Osteocyte (in vitro differentiated cells): ENCODE measurements at places on chromosomes 4 and X.
A peak's percentile ranks its signal among the peaks of the same experiment; 100 is the strongest.

GRCh38 chr4:149489321-149489720 lies 326.3 kb downstream of the IQCM start:
- H3K27me3 ChIP-seq = peaks cover 3% of the 10 kb centered on the region
- no peak for DNase-seq
- no peaks in the 10 kb centered on the region for H3K4me1 ChIP-seq
- H3K36me3 ChIP-seq = no peaks in the 10 kb centered on the region
- H3K27ac ChIP-seq = no peak overlapping the region
- H3K4me3 ChIP-seq = no peak overlapping the region

DNA sequence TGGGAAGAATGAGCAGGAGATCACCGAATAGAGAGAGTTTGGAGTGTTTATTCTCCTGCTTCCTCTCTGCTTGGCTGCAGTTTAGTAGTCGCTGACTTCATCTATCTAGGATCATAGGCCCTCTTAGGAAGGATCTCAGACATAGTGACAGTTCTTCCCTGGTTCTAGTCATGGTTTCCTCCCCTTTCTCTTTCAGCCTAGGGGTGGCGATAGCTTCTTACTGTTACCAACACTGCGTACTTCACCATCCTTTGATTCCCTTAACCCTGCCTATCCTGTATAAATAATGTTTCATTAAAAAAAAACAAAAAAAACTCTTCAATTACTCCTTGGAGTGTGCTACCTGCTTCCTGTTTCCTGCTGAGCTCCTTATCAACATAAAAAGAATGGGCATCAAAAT lies 103.8 kb downstream of the DDX53 start:
- DNase-seq = no peak
- no peak overlapping the region for H3K4me3 ChIP-seq
- H3K4me1 ChIP-seq = no peaks in the 10 kb centered on the region

- no peaks in the 10 kb centered on the region for H3K27me3 ChIP-seq
- DNase-seq = no peak
- H3K4me1 ChIP-seq = peaks cover 6% of the 10 kb centered on the region
- no peak overlapping the region for H3K4me3 ChIP-seq
- H3K36me3 ChIP-seq = peaks cover 13% of the 10 kb centered on the region
- H3K27ac ChIP-seq = no peak overlapping the region
These were observed 37.6 kb upstream of the CXCL6 start for GRCh38 chr4:73798842-73799241.

DNA sequence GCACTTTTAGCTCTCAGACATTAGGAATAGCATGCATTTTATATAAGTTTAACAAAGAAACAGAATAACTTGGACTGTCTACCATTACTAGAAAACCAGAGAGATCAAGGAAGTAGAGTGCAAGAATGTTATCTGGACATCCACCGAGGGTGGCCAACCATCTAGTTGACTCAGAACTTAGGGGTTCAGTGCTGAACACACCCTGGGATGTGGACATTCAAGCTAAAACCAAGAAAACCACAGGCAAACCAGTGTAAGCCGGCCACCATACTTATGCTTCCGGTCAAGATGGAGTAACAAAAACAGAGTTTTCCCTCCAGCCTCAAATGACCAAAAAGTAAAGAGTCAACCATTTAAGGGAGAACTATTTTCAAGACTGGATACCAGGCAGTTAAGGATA lies 181.4 kb upstream of the MXRA5 start:
- no peaks in the 10 kb centered on the region for H3K36me3 ChIP-seq
- no peak overlapping the region for H3K27ac ChIP-seq
- H3K4me1 ChIP-seq = no peaks in the 10 kb centered on the region

DNA sequence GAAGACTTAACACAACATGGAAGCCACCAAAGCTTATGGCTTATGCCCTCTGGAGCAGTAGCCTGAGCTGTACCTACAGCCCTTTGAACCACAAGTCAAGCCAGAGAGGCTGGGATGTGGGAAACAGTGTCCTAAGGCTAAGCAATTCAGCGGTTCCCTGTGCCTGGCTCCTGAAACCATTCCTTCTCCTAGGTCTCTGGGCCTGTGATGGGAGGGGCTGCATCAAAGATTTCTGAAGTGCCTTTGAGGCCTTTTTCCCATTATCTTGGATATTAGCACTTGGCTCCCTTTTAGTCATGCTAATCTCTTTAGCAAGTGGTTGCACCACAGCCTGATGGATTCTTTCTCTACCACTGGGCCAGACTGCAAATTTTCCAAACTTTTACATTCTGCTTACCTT lies 140.5 kb upstream of the NUDT10 start:
- no peaks in the 10 kb centered on the region for H3K27me3 ChIP-seq
- no peak for DNase-seq
- no peak overlapping the region for H3K4me3 ChIP-seq
- no peaks in the 10 kb centered on the region for H3K36me3 ChIP-seq
- no peak overlapping the region for H3K27ac ChIP-seq

- DNase-seq = no peak
- H3K4me1 ChIP-seq = peaks cover 26% of the 10 kb centered on the region
- peak overlapping the region; percentile 80 for H3K27ac ChIP-seq
These were observed 40.2 kb downstream of the ATP10D start for GRCh38 chr4:47525154-47525819.

GRCh38 chrX:110665223-110666002 lies 130.2 kb downstream of the CHRDL1 start:
- H3K27me3 ChIP-seq = peaks cover 6% of the 10 kb centered on the region
- no peak overlapping the region for H3K4me3 ChIP-seq
- H3K36me3 ChIP-seq = no peaks in the 10 kb centered on the region
- no peak for DNase-seq
- H3K27ac ChIP-seq = no peak overlapping the region

DNA sequence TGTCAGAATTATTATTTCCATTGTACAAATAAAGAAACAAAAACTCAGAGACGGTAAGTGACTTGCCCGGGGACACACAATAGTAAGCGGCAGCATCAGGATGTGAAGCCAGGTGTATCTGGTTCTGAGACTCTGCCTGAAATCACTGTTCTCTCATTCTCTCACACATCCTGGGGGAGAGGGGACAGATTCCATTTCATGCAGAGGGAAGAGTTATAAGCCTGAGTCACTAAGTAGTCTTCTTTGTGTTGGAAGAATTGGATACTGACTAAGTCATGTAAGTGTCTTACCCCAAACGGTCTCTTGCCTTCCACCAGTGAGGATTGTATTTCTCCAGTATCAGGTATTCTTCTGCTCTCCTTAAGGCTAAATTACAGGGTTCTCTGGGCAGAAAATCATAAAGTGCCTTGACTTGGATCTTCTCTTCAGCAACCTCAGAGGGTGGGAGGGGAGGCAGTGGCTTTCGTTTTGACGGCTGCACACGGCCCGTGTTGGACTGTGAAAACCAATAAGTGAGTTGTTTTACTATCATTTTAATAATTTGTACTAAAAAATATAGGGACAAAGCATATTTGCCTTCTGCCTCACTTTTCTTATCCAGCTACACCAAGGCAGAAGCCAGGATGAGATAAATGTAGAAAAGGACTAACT lies 21.9 kb downstream of the TXK start:
- H3K27me3 ChIP-seq = peaks cover 11% of the 10 kb centered on the region
- no peak overlapping the region for H3K27ac ChIP-seq
- peaks cover 1% of the 10 kb centered on the region for H3K4me1 ChIP-seq
- no peak for DNase-seq
- H3K4me3 ChIP-seq = no peak overlapping the region

DNA sequence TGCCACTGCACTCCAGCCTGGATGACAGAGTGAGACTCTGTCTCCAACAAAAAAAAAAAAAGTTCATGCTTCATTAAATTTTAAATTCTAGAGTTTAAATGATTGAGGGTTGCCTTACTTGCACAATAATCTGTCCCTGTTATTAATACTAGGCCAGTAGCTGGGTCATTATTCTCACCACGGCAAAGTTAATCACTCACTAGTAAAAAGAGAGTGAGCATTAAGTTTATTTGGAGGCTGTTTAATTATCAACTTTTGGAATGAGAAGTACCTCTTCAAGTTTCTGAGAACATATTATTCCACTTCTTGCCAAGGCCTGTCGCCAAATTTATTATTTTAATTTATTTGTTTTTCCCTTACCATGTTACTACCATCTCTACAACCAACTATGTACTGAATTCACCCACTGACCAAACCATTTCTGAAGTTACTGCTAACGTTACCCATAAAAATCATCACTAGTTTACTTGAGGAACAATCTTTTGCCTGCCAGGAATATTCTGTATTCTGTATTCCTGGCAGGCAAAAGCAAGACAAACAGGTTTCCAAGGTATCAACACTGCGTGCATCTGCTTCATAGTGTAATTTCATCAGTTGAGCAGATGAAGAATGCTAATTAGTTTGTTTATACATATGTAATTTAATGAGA lies 26.5 kb downstream of the GUCY1A1 start:
- H3K4me3 ChIP-seq = no peak overlapping the region
- no peak overlapping the region for H3K27ac ChIP-seq
- peaks cover 14% of the 10 kb centered on the region for H3K36me3 ChIP-seq

DNA sequence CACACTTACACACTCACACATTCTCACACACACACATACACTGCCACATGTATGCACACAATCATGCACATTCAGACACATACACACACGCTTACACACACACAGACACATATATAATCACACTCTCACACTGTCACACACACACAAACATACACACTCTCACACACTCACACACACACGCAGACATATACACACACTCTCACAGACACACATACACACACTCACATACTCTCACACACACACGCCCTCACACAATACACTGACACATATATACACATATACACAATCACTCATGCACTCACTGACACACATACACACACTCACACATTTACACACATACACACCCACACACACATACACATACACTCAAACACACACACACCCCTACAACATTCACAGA lies 435.3 kb upstream of the FRG1 start:
- DNase-seq = no peak
- H3K27me3 ChIP-seq = no peaks in the 10 kb centered on the region
- H3K4me1 ChIP-seq = no peaks in the 10 kb centered on the region
- no peaks in the 10 kb centered on the region for H3K36me3 ChIP-seq
- no peak overlapping the region for H3K27ac ChIP-seq

DNA sequence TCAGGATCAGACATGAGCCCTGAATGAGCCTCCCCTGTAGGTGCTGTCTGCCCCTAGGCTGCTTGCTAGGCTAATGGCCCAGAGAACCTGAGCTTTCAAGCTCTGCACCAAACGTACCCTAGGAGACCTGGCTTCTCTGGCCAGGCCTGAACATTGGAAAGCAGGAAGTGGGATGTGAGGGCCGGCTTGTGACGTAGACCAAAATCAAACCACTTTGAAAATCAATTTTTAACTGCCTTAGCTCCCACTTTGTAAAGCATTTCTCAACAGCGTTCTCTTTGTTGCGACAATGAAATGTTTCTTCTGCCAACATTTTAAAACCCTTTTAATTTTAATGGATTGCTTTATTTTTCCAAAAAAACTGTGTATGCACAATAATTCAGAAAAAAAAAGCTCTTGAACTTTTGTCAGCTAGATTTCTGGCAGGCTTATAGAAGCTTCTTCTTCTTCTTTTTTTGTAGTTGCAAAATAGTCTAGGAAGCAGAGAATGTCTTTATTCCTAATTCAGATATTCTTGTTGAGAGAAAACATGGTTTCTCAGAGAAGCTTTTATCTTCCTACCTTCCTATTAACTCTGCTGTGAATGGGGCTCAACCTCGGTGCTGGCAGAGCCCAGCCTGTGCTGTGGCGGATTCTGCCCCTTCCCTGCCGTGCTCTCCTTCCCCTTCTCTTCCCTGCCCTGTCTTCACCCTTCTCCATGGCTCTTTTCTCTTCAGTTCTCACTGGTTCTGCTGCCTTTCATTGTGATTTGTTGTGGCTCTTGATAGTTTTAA lies 145.2 kb upstream of the SFRP2 start:
- no peak overlapping the region for H3K4me3 ChIP-seq
- no peak overlapping the region for H3K27ac ChIP-seq
- peaks cover 31% of the 10 kb centered on the region for H3K4me1 ChIP-seq
- H3K36me3 ChIP-seq = no peaks in the 10 kb centered on the region
- peaks cover 18% of the 10 kb centered on the region for H3K27me3 ChIP-seq

DNA sequence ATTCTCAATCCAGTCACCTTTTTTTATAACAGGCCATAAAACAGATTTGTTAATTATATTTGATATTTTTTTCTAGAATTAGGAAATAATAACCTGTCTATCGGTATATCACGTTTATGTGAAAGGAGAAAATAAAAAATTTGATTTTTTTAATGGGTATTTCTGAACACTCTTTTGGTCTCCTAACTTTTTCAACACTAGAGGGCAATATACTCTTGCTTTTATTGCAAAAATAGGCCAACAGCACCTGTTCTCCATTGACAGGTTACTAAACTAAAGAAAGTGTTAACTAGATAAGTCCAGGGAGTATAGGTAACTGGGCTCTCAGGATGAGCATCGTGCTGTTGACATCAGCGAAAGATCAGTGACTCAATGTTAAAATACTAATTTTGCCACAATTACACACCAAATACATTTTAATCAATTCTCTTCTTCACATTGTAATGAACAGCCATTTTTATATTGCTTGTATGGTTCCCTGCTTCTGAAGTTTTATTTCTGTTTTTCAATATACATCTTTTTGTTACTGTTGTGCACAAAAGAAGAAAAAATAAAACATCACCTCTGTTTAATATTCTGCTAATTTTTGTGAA lies 22.8 kb downstream of the NDST4 start:
- H3K36me3 ChIP-seq = no peaks in the 10 kb centered on the region
- H3K4me3 ChIP-seq = no peak overlapping the region
- no peak overlapping the region for H3K27ac ChIP-seq
- no peak for DNase-seq
- no peaks in the 10 kb centered on the region for H3K27me3 ChIP-seq

DNA sequence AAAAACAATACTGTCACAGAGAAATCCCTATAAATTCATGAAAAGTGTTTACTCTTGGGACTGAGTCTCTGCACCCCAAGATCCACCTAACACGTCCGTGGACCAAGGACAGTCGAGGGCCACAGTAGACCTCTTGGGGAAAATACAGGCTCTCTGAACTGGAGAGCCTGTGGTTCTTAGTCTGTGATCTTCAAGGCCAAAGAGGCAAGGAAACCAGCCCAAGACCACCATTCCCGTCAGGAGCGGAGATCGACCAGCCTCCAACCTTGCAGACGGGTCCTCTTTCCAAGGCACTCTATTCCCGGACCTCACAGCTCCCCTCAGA lies 1.6 kb upstream of the APBB2 start:
- H3K27me3 ChIP-seq = no peaks in the 10 kb centered on the region
- H3K27ac ChIP-seq = peak overlapping the region; percentile 97
- no peaks in the 10 kb centered on the region for H3K36me3 ChIP-seq
